Stimulated activated CD8-positive, alpha-beta memory T cell treated with anti-CD3 and anti-CD28 coated beads, Interleukin-2, amount 100 ng/mL, for 48 hours (primary cell): ENCODE measurements at places on chromosomes 3 and 15.

- no peak for DNase-seq
Measured at GRCh38 chr15:22988811-22989210, 8.6 kb upstream of the CYFIP1 start.

GRCh38 chr3:131762981-131763564, 260.3 kb upstream of the MRPL3 start:
- DNase-seq: no peak

DNA sequence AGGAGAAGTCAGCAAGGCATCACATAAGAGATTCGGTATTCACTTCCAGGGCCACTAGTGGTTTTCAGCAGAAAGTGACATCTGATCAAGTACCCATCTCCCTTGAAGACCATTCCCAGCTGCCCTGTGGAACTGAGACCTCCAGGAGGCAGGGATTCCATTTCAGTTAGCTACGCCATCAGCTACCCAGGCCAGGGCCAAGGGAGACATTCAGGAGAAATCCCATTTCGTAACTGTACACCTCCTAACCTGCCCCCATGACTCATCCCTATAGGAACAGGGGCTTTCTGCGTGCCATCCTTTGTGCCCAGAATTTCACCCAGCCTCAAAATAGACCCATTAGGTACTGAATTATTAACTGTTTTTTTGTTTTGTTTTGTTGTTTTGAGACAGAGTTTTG, 24.7 kb downstream of the SPATA12 start:
- no peak for DNase-seq

GRCh38 chr3:83218383-83219200, 1457.1 kb upstream of the GBE1 start:
- DNase-seq: no peak

- DNase-seq: no peak
Measured at GRCh38 chr3:32956750-32957570, 5.5 kb downstream of the CCR4 start.

- DNase-seq: no peak
Measured at GRCh38 chr15:95902606-95903005, 427.9 kb upstream of the NR2F2 start.

DNA sequence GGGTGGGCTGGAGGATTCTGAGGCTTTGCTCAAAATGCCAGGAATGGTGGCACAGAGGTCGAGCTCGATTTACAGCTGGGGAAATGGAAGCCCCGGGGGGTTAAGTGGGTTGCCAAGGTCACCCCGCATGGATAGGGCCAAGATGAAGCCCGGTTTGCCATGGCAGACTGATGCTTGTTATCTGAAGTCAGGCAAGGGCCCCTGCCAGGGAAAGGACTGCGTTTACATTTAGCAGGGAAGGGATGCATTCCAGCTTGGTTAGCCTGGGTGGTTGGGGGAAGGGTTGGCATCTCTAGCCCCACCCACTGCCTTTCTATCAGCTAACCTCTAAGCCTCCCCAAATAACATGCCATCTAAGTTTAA, 79.0 kb downstream of the RPLP1 start:
- DNase-seq: no peak

DNA sequence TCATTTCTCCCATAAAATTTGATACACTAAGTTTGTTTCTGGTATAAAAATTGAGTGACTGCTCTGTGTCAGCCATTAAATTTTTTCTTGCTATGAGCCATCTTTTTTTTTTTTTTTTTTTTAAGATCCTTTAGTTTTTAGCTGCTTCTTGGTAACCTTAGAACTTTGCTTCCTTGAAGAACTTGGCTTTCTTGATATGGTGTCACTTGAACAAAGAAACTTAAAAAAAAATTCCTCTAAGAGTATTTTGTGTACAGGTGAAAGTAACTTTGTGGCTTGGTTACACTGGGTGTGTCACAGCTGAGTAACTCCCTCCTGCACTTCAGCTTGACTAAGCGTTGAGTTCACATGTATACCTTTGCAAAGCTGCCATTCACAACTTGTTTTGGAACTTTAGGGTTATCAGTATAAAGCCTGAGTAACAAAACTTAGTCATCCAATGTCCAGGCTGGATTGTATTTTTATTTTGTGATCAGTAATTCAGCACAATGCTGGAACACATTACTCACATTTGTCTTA, 6.5 kb downstream of the CHD2 start:
- DNase-seq: no peak

DNA sequence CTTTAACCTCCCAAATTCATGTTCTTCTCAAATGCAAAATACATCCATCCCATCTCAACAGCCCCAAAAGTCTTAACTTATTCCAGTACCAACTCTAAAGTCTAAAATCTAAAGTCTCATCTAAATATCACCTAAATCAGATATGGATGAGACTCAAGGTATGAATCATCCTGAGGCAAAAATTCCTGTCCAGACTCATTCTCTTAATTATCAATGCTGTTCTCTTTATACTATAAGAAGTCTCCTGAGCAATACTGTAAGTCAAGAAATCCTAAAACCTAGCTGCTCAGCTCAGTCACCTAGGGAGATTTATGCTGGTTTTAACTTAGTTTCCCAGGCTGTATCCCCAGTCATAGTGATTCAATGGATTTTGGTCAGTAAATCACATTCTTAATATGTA, 11.1 kb downstream of the RAD18 start:
- no peak for DNase-seq

- DNase-seq: no peak
Measured at GRCh38 chr3:194588741-194589140, 44.5 kb downstream of the TMEM44 start.

DNA sequence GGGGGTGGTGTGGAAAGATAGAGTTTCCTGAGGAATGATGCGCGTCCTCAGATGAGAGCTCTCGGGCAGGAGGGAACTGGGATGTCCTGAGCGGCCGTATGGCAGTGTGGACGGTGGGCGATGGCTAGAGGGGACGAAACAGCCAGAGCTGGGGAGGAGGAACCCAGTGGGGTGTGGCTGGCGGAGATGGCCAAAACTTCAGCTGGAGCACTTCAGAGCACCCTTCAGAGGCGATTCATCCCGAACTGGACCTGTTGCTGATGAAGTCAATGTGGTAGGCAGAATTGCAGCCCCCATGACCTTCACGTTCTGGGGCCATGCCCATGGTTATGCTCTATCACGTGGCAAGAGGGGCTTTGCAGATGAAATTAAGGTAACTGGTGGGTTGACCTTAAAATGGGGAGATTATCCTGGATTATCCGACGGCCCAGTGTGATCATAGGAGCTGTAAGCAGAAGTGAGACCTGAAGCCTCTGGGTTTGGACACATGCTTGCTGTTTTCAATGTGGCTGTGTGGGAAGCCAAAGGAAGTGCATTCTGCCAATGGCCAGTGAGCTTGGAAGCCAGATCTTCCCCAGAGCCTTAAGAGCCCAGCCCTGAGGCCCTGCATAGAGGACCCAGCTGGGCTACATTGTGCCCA, 52.3 kb downstream of the ATP1B3 start:
- no peak for DNase-seq

DNA sequence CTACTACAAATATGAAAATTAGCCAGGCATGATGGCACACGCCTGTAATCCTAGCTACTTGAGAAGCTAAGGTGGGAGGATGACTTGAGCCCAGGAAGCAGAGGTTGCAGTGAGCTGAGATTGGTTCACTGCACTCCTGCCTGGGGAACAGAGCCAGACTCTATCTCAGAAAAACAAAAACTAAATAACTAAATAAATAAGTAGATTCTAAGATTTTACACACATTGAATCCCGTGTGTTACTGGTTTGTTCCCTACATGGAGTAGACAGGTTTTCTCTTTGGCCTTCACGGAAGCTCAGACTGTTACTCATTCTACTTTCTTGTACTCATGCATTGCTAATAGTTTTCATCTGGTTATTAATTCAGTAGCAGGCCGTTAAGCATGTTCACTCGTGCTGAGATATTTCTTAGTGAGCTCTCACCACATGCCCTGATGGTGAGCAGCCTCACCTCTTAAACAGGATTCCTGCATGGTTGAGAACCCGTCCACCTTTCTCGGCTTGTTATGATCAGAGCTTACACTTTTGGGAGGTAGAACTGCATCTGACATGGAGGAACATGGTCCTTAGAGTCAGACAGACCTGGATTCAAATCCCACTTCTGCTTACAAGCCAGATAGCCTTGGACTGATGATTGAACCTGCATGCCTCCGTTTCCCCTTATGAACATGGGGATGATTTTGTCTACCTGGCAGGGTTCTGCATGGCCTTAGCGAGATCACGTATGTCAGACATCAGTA, 49.1 kb downstream of the CMTM7 start:
- no peak for DNase-seq

DNA sequence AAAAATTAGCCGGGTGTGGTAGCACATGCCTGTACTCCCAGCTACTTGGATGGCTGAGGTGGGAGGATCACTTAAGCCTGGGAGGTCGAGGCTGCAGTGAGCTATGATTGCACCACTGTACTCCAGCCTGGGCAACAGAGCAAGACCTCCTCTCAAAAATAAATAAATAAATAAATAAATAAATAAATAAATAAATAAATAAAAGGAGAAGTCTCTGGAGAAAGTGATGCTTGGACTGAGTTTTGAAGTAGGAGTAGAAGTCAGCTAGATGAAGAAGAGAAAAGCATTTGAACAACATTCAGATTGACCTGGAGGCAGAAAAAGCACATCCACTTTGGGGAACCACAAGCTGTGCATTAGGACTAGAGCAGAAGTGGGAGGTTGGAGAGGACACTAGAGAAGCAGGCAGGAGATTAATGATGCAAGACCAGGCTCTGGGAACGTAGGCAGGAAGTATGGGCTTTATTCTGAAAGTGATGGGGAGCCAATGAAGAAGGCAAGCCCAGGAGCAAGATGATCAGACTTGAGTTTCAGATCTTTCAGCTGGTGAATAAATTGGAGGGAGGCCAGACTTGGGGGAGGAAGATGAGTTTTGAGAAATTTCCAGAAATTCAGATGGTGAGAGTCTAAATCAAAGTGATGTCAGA, 48.7 kb downstream of the KLHL6 start:
- no peak for DNase-seq

- DNase-seq: no peak
Measured at GRCh38 chr15:40439960-40440742, 602 bp upstream of the BAHD1 start.

DNA sequence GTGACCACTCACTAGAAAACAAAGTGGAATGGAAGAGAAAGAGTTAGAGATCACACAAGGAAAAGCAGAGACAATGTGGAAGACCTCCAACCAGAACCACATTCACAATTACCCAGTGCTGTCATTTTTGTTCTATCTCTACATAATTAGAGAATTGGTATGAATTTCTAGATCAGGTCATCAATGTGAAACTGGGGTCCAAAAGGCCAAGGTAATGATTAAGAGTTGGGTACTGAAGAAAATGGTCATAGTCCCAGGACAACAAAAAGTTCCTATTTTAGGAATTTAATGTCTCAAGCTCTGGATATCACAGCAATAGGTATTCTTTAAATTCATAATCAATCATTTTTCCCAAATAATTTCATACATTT, 84.7 kb upstream of the PPIB start:
- no peak for DNase-seq

DNA sequence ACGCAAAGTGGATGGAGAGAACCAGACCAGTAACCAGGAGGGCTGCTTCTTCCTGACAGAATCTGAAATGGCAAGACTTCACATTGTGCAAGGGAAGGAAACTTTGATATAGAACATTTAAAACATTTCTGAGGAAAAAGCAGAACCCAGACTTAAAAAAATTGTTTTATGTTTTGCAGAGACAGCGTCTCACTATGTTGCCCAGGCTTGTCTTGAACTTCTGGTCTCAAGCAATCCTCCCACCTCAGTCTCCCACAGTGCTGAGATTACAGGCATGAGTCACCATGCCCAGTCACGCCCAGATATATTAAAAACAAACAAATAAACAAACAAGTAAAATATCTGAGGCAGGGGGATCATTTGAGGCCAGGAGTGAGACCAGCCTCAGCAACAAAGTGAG, 46.2 kb downstream of the CRTAP start:
- no peak for DNase-seq

DNA sequence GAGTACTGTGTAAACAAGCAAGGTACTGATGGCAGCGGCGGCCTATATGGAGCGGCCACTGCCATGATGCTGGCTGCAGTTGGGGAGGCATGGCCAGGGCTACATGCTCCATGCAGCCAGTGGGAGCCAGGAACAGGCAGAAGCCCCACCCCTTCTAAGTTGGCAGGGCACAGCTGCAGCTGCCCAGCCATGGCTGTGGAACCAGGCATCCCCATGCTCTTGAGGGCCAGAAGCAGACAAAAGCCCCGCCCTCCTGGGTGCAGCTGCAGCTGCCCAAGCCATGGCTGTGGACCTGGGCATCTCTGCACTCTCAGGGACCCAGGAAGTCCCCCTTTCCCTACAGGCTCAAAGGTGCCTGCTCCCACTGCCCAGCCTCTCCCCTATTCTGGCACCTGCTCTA, 150.9 kb downstream of the FMN1 start:
- DNase-seq: no peak

DNA sequence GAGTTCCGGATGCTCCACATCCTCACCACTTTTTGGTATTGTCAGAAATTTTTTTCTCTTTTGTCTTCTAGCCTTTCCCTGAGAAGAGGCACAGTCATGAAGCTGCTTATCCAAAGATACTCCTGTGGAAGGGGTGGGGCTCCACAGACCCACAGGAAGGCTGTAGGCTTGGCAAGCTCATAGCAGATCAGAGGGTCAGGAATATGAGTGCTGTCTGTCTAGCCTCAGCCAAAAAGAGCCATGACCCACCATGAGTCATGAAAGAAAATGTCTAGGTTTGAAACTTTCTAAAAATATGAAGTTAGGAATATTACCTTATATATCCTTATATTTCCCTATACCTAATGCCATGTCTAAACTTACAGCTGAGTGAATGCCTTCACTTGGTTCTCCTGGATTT, 118.2 kb upstream of the THBS1 start:
- DNase-seq: no peak

DNA sequence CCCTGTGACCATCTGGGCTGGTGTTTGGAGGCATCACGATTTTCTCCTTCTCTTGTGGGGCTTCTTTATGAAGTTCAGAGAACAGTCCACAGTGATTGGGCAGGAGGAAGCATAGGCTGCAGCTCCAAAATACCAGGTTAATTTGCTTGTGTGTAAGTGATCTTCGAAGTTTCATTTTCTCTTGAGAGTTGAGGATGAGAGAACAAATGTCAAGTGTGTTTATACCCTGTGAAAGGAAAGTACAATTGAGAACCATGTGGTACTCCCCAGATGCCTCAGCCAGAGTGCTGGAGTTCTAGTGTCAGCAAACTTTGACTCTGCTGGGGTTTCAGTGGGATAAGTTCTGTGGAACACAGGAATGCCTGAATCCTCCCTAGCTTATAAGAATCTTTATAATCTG, 357.1 kb upstream of the CFAP20DC start:
- no peak for DNase-seq

DNA sequence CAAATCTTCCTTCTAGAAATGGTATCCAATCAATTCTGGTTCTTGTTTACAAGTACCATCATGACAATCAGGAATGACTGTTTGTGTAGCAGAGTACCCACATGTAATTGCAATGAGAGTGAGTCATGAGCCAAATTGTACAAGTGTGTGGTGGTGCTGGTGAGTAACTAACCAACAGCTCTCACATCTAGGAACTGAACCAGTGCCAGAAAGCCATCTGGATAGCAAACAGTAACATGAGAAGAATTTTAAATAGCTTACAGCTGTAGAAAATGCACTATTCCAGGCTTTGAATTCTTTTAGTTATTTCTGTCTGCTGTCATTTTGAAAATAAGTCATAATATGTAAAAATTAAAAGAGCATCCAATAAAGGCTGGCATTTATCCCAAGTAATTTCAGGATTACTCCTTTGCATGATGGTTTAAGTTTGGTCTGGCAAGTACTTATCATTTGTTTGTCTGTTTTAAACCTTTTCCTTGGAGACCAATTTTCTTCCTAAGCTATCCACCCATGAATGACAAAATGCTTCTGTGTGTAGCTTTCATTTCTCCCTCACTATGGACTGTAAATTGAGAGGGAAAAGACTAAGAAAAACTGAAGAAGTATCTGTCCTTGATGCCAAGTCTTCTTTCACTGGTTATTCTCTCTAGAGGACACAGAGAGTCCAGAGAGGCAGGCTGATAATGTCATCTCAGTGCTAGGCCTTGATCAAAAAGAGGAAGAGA, 60.0 kb downstream of the PIK3CB start:
- DNase-seq: no peak
